ENCODE measurements at places on chromosomes 3 and 15.
A peak's percentile ranks its signal among the peaks of the same experiment; 100 is the strongest.

DNA sequence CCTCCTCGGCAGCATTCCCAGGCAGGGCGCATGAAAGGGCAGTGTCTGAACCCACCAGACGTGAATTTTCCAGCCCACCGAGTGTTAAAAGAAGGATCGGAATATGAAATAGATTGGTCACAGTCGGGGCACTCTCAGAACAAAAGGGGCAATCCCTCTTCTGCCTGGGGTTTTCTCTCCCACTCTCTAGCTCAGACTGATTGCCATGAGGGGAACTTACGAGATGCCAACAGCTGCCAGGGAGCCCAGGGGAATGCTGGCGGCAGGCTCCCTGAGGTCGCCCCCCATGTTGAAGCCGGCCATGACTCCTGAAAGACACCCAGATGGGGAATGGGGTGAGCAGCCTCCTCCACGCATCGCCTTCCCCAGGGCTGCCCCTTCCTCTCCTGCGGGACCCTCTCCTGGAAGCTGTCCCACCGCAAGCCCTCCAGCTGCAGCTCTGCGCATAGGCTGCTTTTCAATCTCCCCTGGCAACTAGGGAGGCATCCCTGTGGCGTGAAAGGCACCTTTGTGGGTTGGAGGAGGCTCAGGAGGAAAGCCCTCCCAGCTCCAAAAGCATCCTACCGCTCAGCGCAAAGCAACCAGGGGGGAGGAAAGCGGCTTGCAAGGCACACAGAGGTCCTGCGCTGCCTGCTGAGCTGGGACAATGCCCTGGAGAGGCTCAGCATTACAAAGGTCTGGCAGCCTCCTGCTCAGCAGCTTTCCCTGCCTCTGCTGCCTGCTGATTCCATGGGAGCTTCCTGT lies 64.8 kb upstream of the HEG1 start:
- DNase-seq, result peak; percentile 94

- DNase-seq, result no peak
Measured at GRCh38 chr3:156665291-156665690, 9.1 kb upstream of the TIPARP start.

DNA sequence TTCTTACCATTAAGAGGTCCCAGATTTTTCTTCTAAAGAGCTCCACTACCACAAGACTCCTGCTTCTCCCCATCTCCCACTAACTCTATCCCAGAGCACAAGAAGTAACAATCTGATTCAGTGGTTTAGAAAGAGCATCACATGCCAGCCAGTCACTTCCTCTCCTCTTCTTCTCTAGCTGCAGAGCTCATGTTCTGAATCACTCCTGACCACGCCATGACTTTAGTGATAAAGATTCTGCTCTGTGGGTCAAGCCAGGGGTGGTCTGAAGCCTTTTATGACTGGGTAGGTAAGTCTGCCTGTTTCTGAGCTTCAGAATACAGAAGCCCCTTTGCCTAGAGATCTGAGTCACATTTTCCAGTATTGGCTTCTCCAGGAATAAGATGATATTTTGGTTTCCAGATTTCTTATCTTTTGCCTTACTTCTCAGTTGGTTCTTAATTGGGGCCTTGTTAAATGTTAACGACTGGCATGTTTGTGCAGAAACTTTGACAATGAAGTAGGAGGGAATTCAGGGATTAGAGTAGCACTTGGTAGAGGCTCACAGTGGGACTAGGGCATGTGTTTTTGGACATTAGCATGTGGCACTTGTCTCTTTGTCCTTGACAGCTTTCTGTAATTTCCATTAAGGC lies 27.6 kb upstream of the ADAMTSL3 start:
- DNase-seq, result no peak

GRCh38 chr15:40985541-40986330 lies 32.5 kb downstream of the CHAC1 start:
- DNase-seq, result no peak

GRCh38 chr15:63939531-63940130 lies 105.9 kb upstream of the HERC1 start:
- DNase-seq, result no peak

DNA sequence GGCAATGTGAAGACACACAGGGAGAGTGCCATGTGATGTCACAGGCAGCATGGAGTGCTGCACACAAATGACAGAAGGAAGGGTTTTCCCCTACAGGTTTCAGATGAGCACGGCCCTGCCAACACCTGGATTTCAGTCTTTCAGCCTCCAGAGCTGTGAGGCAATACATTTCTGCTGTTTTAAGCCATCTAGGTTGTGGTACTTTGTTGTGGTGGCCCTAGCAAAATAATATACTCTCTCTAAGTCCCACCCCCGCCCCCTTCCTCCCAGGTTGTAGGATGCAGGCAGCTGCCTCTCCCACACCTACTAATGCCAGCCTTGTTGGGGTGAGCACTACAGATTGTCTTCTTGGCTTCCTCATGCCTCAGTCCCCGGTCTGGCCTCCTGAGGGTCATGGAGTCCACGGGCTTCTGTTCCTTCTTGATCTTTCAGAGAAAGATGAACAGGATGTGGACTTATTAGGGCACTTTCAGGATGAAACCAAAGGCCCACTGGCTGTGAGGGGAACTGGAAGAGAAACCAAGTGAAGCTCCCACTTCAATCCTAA lies 180.0 kb downstream of the CD47 start:
- no peak for DNase-seq

- DNase-seq, result peak; percentile 62
Measured at GRCh38 chr15:61530769-61531168, 301.7 kb upstream of the RORA start.

DNA sequence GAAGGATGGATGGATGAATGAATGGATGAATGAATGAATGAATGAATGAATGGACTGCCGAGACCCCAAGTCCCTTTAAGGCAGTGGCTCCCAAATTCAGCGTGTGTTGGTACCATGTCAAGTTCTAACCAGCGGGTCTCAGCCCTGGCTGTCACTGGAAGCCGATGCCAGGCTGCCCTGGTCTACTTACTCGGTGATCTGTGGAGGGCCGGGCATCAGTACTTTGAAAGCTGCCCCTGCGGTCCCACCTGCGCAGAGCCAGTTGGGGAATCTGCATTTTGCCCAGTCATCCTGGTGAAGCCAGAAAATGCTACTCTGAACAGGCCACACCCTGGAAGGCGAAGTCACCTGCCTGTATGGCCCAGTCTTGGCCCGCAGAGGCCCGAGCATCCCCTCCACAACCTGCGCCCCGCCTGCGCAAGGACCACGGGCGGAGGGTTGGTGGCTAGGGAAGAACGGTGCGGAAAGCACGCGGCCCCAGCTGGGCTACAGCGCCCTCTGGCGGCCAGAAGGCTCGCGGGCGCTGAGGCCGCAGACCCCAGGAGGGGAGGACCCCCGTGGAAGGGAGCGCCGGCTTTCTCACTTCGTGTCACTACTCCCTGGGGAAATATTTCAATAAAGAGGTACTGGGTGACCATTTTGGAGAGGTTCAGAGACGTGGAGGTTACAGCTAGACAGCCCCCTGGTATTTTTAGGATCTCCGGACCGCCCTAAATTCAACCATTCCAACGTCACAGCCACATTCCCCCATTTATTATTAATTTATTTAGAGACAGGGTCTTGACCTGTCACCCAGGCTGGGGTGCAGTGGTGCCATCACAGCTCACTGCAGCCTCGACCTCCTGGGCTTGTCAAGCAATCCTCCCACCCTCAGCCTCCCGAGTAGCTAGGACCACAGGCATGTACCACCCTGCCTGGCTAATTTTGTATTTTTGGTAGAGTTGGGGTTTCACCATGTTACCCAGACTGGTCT lies 34.9 kb downstream of the PRKCD start:
- peak; percentile 89 for DNase-seq

GRCh38 chr3:9246189-9246588 lies 3.3 kb downstream of the SRGAP3 start:
- DNase-seq, result peak; percentile 33

DNA sequence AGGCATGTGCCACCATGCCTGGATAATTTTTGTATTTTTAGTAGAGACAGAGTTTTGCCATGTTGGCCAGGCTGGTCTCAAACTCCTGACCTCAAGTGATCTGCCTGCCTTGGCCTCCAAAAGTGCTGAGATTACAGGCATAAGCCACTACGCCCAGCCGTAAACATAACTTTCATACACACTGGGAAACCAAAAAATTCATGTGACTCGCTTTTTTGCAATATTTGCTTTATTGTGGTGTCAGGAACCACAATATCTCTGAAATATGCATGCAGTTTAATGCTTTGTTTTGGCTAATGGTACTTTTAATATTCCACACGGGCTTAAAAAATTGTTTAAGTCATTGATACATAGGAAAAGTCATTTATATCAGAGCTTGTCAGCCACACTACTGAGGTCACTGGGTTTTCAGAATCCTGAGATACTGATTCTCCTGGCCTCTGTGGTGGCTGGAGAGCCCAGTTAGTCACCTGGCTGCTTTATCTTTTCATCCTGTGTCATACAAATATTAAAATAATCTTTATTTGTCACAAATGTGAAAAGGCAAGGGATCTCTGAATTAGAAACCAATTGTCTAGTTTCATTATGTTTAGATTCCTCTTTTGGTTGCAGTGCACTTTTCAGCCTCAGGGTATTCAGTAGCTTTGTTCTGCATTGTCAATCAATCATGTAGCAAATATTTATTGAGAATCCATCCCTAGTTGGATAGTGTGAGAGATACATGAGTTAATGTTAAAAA lies 10.0 kb downstream of the TMEM62 start:
- no peak for DNase-seq

GRCh38 chr3:69012800-69013252 lies 658 bp downstream of the EOGT start:
- DNase-seq, result peak; percentile 66

- peak; percentile 73 for DNase-seq
Measured at GRCh38 chr15:61112231-61112630, 116.9 kb downstream of the RORA start.

GRCh38 chr3:46946856-46947545 lies 29.5 kb downstream of the CCDC12 start:
- DNase-seq, result no peak
